Tibial nerve (tissue), 4 donors: ENCODE measurements at places on chromosomes 12 and 14. TPM values are rescaled to one million over a fixed set of nuclear protein-coding genes. Genes with fewer than 3 reads are reported as not detected.

- no peak overlapping the region for H3K4me3 ChIP-seq
- DNase-seq: no peak
- peaks cover 9% of the 10 kb centered on the region for H3K27me3 ChIP-seq
Observed at GRCh38 chr12:54680374-54680773, 32.2 kb upstream of the DCD start.

SLC16A7 gene
- 47.9 TPM for total RNA-seq

- DNase-seq: no peak
- H3K27me3 ChIP-seq: no peaks in the 10 kb centered on the region
- no peaks in the 10 kb centered on the region for H3K4me1 ChIP-seq
- no peak overlapping the region for H3K27ac ChIP-seq
- H3K4me3 ChIP-seq: no peak overlapping the region
Observed at GRCh38 chr12:93050026-93050747, 121.1 kb upstream of the EEA1 start.

- no peaks in the 10 kb centered on the region for H3K36me3 ChIP-seq
- H3K27me3 ChIP-seq: no peaks in the 10 kb centered on the region
- H3K4me1 ChIP-seq: peaks cover 14% of the 10 kb centered on the region
- DNase-seq: no peak
Observed at GRCh38 chr14:74653386-74654138, 41.5 kb upstream of the LTBP2 start.

DNA sequence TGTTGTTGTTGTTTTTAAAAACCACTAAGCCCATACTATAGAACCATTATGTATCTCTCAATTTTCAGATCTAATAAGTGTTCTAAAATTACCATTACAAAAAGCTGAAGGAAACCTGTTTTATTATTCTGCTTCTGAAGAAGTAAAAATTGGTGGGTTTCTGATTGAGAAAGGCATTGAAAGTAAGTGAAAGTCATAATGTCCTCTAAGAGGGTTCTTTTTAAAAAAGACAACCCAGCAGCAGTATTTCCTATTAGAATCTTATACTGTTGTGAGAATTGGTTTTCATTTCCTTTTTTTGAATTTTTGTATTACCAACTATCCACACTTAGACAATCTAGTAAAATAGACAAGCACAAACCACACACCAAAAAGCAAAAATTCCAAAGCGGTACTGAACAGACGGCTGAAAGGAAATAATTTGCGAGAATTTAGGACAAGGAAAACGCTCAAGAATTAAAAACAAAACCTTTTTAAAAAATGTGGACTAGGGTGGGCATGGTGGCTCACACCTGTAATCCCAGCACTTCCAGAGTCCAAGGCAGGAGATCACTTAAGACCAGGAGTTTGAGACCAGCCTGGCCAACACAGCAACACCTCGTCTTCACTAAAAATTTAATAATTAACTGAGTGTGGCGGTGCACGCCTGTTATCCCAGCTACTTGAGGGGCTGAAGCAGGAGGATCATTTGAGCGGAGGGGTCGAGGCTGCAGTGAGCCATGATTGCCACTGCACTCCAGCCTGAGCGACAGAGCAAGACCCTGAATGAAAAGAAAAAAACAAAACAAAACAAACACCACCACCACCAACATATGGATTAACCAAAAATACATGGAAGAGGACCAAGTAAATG is 66.7 kb upstream of the AP4S1 start:
- H3K27ac ChIP-seq: no peak overlapping the region
- no peak overlapping the region for H3K4me3 ChIP-seq
- no peaks in the 10 kb centered on the region for H3K27me3 ChIP-seq
- H3K4me1 ChIP-seq: peaks cover 10% of the 10 kb centered on the region
- no peaks in the 10 kb centered on the region for H3K36me3 ChIP-seq

DNA sequence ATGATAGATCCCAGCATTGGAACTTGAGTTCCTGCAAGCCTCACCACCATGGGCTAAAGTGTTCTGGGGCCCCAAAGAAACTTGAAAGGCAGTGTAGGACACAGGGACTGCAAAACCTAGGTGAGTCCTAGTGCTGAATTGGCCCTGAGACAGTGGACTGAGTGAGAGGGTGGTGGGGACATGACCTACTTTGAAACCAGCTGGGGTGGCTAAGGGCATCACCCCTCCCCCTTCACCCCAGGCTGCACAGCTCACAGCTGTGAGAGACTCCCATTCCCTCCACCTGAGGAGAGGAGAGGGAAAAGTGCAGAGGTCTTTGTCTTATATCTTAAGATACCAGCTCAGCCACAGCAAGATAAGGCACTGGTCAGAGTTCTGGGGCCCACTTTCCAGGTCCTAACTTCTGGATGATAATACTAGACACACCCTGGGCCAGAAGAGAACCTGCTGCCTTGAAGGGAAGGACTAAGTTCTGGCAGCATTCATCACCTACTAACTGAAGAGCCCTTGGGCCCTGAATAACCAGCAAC is 62.5 kb downstream of the MAPKAPK5 start:
- DNase-seq: no peak
- no peaks in the 10 kb centered on the region for H3K27me3 ChIP-seq
- H3K4me1 ChIP-seq: no peaks in the 10 kb centered on the region
- H3K36me3 ChIP-seq: no peaks in the 10 kb centered on the region
- H3K4me3 ChIP-seq: no peak overlapping the region
- H3K27ac ChIP-seq: no peak overlapping the region

MAP3K9 gene
- total RNA-seq: 1.5 TPM

HCAR1 gene
- 1.3 TPM for total RNA-seq
